ENCODE measurements at places on chromosomes 7 and 10.
A peak's percentile ranks its signal among the peaks of the same experiment; 100 is the strongest.

DNA sequence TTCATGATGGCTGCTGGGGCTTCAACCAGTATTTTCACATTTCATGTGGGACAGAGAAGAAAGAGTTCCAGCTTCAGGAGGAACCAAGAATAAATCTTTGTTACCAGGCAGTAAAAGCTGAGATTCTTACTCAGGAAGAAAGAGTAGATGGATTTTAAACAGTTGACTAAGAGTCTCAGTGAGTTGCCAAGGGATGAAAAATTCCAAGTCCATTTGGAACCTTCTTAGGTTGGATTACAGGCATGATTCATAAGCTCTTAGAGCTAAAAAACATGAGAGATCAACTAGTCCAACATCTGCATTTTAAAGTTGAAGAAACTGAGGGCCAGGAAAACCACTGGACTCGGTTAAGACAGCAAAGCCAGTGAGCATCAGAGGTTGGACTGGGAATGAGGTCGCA, 148.6 kb downstream of the NEBL start:
- DNase-seq = no peak

DNA sequence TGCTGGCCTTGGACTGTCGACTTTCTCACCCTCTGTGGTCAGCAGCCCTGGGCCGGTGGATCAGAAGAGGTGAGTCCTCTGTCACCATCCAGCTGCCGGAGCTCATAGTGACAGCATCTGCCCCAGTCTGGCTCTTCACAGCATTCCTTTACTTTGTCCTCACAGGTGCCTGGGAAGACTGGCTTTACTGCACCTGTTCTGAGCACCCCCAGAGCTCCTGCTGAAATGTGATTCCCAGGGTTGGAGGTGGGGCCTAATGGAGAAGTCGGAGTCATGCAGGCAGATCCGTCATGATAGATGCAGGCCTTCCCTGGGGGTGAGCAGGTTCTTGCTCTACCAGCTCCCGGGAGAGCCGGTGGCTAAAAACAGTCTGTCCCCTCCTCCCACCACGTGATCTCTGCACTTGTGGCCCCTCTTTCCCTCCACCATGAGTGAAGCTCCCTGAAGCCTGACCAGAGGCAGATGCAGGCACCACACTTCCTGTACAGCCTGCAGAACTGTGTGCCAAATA, 171.5 kb downstream of the ZMYND11 start:
- DNase-seq = no peak

- DNase-seq = no peak
Measured at GRCh38 chr10:61160253-61160652, 216.3 kb upstream of the RHOBTB1 start.

- DNase-seq = no peak
Measured at GRCh38 chr7:108299251-108299973, 156.8 kb downstream of the NRCAM start.

DNA sequence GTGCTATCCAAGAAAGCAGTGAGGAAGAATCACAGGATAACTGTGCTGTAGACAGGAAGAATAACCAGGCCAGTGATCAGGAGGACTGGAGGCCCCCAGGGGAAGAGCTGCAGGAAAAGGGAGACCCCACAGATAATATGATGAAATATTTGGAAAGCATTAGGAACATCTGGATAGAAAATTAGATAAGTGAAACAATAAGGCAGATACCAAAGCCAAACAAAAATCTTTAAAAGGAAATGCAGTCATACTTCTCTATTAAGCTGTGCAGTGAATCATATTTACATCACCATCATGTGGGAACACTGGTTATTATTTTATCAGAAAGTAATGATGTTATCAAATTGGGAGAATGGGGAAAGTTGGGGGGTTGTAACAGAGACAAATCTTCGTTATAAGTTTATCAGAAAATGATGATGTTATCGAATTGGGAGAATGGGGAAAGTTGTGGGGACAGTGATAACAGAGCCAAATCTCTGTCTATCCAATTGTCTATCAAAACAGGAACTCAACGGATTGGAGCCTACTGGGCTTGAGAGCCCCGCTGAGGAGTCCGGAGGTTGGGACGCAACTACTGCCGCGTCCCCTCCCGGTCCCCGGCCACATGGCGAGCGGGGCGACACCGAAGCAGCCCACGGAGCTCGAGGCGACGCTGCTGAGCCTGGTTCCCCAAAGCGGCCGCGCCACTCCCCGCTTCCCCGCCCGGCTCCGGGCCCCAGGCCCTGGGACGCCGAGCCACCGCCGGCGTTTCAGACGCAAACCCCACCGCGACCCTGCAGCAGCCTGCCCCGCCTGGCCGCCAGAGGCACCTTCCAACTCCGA, 14.0 kb upstream of the RALA start:
- DNase-seq = peak; percentile 59

GRCh38 chr10:95392681-95393164, 101.9 kb upstream of the PDLIM1 start:
- no peak for DNase-seq

DNA sequence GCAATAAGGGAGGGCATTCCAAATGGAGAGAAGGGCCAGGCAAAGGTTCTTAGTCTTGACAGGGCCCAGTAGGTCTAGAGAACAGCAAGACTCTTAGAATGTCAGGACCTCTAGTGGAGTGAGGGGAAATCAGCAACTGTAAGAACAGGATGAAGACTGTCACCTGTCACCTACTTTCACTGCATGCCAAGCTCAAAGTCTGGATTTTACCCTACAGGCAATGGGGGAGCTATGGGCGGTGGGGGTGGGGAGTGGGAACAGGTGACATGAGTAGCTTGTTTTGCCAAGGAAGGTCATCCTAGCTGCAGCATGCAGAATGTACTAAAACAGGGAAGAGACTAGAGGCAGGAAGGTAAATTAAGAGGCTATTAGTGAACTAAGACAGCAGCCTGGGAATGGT, 18.3 kb downstream of the GOT1 start:
- no peak for DNase-seq
